ENCODE measurements at places on chromosomes 5 and 9. TPM values are rescaled to one million over a fixed set of nuclear protein-coding genes. Genes with fewer than 3 reads are reported as not detected.

Gene COL5A1
- 28.0 TPM for polyA plus RNA-seq

Gene PDCD1LG2
- polyA plus RNA-seq: 1.6 TPM

Gene PRDM9
- polyA plus RNA-seq: not detected

Gene RGS7BP
- 0.67 TPM for polyA plus RNA-seq

Gene SLC6A18
- not detected for polyA plus RNA-seq

Gene BTNL8
- 0.14 TPM for polyA plus RNA-seq

Gene CD72
- 1.8 TPM for polyA plus RNA-seq

Gene SLC6A7
- polyA plus RNA-seq: not detected

Gene ASS1
- 90.1 TPM for polyA plus RNA-seq

Gene ST8SIA4
- polyA plus RNA-seq: 2.7 TPM

Gene PIP5KL1
- 0.74 TPM for polyA plus RNA-seq

Gene CCDC69
- 145 TPM for polyA plus RNA-seq

Gene NR5A1
- polyA plus RNA-seq: not detected

Gene FOXD4
- polyA plus RNA-seq: not detected

Gene BDP1
- 4.4 TPM for polyA plus RNA-seq

Gene TAL2
- not detected for polyA plus RNA-seq

Measured in adipose tissue (tissue), 3 donors.